ENCODE measurements at places on chromosomes 2 and 18. TPM values are rescaled to one million over a fixed set of nuclear protein-coding genes. Genes with fewer than 3 reads are reported as not detected.
A peak's percentile ranks its signal among the peaks of the same experiment; 100 is the strongest.

DNA sequence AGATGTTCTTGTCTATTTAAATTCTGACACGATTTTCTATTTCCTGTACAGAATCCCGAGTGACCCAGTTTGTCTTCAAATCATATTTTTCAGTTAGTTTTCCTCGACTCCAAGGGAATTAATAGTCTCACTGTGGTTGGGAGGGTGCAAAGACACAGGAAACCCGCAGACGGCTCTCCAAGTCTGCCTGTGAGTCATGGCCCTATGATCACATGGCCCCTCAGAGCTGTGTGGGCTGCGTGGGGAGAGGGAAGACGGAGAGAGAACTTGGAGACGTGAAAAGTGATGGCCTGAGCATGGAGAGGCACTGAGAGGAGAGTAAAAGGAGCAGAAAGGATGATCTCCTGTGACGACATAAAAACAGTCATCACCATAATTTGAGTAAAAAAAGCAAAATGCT lies 989.9 kb downstream of the DCDC2C start:
- no peak overlapping the region for H3K4me3 ChIP-seq
- no peak overlapping the region for H3K27ac ChIP-seq
- DNase-seq: no peak
- H3K36me3 ChIP-seq: no peaks in the 10 kb centered on the region

DNA sequence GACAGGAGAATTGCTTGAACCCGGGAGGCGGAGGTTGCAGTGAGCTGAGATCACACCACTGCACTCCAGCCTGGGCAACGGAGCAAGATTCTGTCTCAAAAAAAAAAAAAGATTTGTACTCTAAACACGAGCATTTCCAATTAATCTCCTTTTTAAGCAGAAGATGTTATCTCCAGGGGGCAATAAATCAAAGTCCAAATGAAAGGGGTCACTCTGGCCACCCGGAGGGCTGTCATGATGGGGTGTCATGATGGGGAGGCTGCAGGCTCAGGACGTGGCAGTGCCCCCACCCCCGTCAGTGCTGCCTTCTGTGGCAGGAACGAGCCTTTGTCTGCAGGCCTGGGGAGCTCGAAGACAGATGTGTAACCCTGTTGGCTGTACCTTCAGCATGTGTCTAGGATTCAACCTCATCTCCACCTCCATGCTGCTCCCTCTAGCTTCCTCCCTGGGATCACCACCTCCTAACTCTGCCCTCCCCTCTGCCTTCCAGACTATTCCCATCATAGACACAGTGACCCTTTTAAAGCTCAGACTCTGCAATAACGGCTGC lies 76.9 kb upstream of the YWHAQ start:
- no peak for DNase-seq
- H3K4me1 ChIP-seq: peaks cover 72% of the 10 kb centered on the region
- no peak overlapping the region for H3K4me3 ChIP-seq
- H3K36me3 ChIP-seq: no peaks in the 10 kb centered on the region
- no peaks in the 10 kb centered on the region for H3K27me3 ChIP-seq

DNA sequence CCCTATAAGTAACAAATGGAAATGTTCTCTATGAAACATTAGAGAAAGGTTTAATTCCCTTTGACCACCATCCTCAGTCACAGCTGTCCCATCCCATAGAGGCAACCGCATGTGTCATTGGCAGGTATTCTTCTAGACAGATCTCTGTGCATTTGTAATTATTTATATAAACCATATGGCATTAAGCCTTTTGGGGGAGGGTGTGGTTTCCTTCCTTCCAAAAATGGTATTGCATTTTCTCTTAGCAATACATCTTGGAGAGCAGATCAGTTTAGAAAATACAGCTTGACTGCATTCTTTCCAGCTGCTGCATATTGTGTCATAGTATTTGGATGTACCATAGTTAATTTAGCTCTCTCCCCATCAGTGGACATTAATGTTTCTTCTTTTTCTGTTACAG lies 57.7 kb downstream of the LCLAT1 start:
- no peak overlapping the region for H3K27ac ChIP-seq
- H3K4me1 ChIP-seq: peaks cover 13% of the 10 kb centered on the region
- no peak overlapping the region for H3K4me3 ChIP-seq
- no peaks in the 10 kb centered on the region for H3K36me3 ChIP-seq
- H3K27me3 ChIP-seq: no peaks in the 10 kb centered on the region
- DNase-seq: no peak

- H3K4me1 ChIP-seq: no peaks in the 10 kb centered on the region
- H3K4me3 ChIP-seq: no peak overlapping the region
- no peaks in the 10 kb centered on the region for H3K27me3 ChIP-seq
- DNase-seq: no peak
- H3K27ac ChIP-seq: no peak overlapping the region
Measured at GRCh38 chr18:56975276-56975675, 171.6 kb upstream of the BOD1L2 start.

DNA sequence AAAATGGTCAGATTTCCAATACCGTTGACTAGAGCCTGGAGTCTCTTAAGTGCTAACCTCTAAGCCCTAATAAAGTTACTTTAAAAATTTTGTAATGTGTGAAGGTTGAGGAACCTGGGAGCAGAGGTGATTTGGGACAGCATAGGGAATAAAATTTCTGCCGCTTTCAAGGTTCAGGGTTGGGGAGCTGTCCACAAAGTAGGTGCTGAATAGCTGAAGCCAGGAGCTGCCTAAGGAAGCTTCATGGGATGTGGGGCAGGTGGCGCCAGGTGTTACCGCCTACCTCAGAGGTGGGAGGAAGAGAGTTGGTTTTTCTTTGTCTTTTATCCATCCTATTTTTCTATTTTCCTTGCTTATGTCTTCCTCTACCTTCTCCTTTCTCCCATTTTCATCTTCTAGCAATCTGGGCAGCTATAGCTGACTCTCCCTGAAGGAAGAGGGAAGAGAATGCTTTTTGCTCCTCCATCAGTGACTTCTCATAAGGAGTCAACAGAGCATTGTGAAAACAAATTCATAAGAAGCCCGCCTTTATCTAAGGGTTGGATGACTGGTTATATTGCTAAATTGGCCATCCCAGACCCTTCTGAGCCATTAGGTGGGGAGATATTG lies 178.7 kb downstream of the CLIP4 start:
- H3K4me1 ChIP-seq: no peaks in the 10 kb centered on the region
- DNase-seq: no peak
- H3K27ac ChIP-seq: no peak overlapping the region
- no peaks in the 10 kb centered on the region for H3K27me3 ChIP-seq
- no peak overlapping the region for H3K4me3 ChIP-seq

- DNase-seq: no peak
- no peak overlapping the region for H3K27ac ChIP-seq
- no peak overlapping the region for H3K4me3 ChIP-seq
- H3K36me3 ChIP-seq: no peaks in the 10 kb centered on the region
- peaks cover 9% of the 10 kb centered on the region for H3K27me3 ChIP-seq
- no peaks in the 10 kb centered on the region for H3K4me1 ChIP-seq
Measured at GRCh38 chr18:24831871-24832665, 371.6 kb downstream of the HRH4 start.

- H3K4me1 ChIP-seq: no peaks in the 10 kb centered on the region
- H3K27ac ChIP-seq: no peak overlapping the region
- no peaks in the 10 kb centered on the region for H3K27me3 ChIP-seq
- H3K36me3 ChIP-seq: no peaks in the 10 kb centered on the region
- no peak for DNase-seq
Measured at GRCh38 chr2:84126530-84126929, 332.6 kb downstream of the SUCLG1 start.

The CNDP1 gene
- total RNA-seq: 0.16 TPM

GRCh38 chr2:211516537-211516936 lies 960.1 kb downstream of the CPS1 start:
- H3K36me3 ChIP-seq: no peaks in the 10 kb centered on the region
- H3K27ac ChIP-seq: no peak overlapping the region
- H3K27me3 ChIP-seq: no peaks in the 10 kb centered on the region
- H3K4me1 ChIP-seq: no peaks in the 10 kb centered on the region

GRCh38 chr2:151947813-151948165 lies 119.6 kb upstream of the ARL5A start:
- DNase-seq: no peak
- H3K27me3 ChIP-seq: peaks cover 4% of the 10 kb centered on the region
- H3K27ac ChIP-seq: no peak overlapping the region

DNA sequence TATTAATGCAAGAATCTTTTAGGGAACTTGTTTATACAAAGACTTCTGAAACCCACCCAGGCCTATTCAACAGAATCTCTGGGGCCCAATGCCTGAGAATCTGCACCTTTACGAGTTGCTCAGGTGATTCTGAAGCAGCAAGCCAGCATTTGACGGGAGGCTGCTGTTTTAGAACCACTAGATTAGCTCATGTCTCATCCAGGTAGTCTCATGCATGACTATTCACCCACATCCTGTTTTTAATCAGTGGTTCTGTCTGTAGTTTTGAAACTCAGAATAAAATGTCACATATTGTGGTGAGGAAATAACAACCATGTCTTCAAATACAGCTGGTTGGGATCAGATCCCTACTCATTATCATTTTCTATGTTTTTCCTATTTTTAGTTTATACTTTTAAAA lies 39.5 kb downstream of the CYTIP start:
- H3K36me3 ChIP-seq: peaks cover 4% of the 10 kb centered on the region
- no peak overlapping the region for H3K4me3 ChIP-seq
- peak; percentile 86 for DNase-seq
- peaks cover 32% of the 10 kb centered on the region for H3K4me1 ChIP-seq
- H3K27ac ChIP-seq: peak overlapping the region; percentile 97
- H3K27me3 ChIP-seq: no peaks in the 10 kb centered on the region

DNA sequence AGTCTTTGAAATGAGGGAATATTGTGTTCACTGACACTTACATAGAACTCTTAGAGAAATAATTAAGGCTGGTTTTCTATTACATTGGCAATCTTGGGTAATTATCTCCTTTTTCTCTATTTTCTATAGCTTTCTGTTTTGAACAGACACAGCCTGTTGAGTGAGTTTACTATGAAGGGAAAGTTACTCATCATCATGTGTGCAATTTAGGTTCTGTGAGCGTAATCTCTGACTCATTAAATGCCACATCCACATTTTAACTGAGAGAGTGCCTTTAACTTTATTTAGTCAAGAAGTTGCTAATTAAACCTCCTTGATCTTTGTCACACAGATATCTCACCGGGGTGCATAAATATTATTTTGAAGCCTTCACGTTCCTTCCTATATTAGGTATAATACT lies 174.0 kb upstream of the SLC8A1 start:
- no peak overlapping the region for H3K27ac ChIP-seq
- no peak for DNase-seq
- H3K36me3 ChIP-seq: no peaks in the 10 kb centered on the region
- H3K4me3 ChIP-seq: no peak overlapping the region
- no peaks in the 10 kb centered on the region for H3K27me3 ChIP-seq
- H3K4me1 ChIP-seq: no peaks in the 10 kb centered on the region

The VPS54 gene
- 12.8 TPM for total RNA-seq

The PID1 gene
- not detected for total RNA-seq

DNA sequence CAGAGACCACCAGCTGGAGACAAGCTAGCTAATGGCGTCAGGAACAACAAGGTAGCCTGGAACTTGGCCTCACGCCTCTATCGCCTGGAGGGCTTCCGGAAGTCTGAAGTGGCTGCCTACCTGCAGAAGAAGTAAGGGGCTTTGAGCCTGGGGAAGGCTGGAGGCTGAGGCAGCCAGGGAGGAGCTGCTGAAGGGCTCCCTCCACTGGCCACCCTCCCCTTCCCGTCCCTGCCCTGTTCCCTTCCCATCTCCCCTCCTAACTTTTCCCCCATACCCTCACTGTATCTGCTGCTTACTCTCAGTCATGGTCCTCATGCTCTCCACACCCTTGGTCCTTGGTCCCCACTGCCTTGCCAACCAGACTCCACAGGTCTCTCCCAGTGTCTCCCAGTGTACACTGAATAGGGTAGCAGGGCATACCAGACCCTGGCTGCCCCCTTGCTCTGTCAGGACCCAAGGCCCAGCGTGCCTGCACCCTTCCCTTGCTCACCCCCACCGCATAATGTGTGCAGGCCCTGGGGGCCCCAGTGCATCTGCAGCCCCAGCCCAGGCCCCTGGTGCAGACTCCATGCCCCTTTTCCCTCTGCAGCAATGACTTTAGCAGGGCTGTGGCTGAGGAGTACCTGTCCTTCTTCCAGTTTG lies 18.8 kb downstream of the PSD4 start:
- no peak for DNase-seq
- no peaks in the 10 kb centered on the region for H3K27me3 ChIP-seq
- H3K4me3 ChIP-seq: no peak overlapping the region
- H3K36me3 ChIP-seq: peaks cover 84% of the 10 kb centered on the region

- no peak for DNase-seq
- no peaks in the 10 kb centered on the region for H3K36me3 ChIP-seq
- H3K4me1 ChIP-seq: no peaks in the 10 kb centered on the region
- no peak overlapping the region for H3K27ac ChIP-seq
Measured at GRCh38 chr2:238791354-238791753, 56.5 kb upstream of the TWIST2 start.

The PLGLB2 gene
- total RNA-seq: 1.9 TPM

DNA sequence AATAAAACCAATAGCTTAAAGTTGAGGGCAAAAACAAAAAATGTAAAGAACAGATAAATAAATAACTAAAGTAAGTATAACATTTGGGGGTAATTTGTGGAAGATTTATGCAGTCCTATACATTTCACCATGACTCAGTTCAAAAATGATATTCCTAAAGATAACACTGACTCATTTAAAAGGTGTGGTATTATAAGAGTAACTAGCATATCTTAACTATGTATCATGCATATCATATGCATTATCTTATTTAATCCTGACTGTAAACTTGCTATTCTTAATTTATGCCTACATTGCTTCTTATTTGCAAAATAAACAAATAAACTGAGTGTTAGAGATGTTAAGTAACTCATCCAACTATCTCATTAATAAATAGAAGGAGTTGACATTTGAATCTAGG lies 726.5 kb upstream of the PKDCC start:
- no peak for DNase-seq
- H3K27ac ChIP-seq: no peak overlapping the region
- no peak overlapping the region for H3K4me3 ChIP-seq
- no peaks in the 10 kb centered on the region for H3K27me3 ChIP-seq
- H3K4me1 ChIP-seq: no peaks in the 10 kb centered on the region

Measured in T-cell (primary cell).